ENCODE measurements at places on chromosomes 3 and 15.

GRCh38 chr15:46786590-46787285 is 930.6 kb upstream of the SEMA6D start:
- no peak for DNase-seq

DNA sequence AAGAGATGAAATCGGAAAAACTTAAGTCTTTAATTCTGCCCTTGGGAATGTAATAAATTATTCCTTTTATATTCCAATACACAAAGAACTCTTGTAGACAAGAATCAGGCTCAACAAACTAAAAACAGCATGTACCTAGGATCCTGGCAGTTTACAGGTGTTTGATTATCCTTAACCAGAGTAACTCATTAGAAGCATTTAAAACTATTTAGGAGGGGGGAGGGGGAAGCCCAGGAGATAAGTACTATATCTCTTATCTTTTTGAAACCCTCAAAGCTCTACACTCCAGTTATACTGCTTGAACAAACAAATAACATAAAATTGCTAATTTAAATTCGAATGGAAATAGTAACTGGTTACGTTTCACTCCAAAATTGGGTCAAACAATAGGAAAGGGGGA is 1.9 kb downstream of the CNBP start:
- DNase-seq: no peak

DNA sequence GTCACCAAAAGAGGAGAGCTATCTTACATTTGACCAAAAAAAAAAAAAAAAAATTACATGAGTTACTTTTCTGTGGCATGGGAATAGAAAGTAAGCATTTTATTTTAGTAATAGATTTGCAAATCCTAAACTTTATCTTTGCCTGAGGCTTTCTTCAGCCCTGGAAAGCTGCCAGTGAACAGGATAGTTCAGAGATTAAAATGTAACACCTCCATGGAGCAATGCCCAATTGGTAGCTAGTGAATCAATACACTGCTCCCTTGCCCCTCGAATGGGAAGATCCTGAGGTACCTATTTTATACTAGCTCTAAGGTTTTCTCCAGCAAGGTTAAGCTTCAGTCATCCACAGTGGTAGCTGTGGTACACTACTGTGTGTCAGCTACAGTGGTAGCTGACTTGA is 867.1 kb downstream of the NAALADL2 start:
- no peak for DNase-seq

GRCh38 chr3:114846252-114846651 is 300.8 kb downstream of the ZBTB20 start:
- DNase-seq: no peak

DNA sequence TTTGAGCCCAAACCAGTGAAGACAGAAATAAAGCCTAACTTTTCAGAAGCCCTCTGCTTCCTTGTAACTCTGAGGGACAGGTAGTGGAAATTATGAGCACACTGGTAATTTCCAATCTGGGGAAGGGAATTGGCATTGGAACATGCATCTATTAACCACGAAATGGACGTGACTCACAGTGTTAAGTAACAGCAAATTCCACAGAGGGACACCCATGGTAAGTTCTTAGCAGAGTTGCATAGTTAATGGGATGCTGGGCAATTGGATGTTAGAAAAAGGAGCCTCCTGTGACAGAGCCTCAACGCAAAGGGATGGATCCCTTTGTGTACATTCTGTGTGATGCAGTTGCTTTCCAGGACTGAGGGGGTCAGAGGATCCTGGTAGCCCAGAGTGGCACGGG is 168.6 kb downstream of the SEMA6D start:
- DNase-seq: no peak

GRCh38 chr3:18771931-18772330 is 346.8 kb upstream of the SATB1 start:
- no peak for DNase-seq

GRCh38 chr3:18641916-18642315 is 216.8 kb upstream of the SATB1 start:
- no peak for DNase-seq

DNA sequence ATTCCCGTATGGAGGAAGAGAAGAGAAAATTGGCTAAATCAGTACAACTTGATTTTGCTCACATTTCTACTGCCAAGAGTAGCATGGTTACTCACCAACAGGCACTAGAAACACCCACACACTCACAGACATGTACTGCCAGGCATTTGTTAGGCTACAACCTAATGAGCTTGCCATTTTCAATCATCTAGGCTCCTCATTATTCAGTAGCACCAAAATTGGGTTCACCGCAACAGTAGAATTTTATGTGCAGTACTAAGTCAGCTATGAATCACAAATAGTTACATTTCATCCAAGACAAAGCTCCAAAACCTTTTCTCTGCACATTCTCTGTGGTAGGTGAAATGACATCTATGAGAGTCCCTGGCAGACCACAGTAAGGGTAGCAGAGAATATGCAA is 15.0 kb upstream of the THUMPD3 start:
- DNase-seq: no peak

DNA sequence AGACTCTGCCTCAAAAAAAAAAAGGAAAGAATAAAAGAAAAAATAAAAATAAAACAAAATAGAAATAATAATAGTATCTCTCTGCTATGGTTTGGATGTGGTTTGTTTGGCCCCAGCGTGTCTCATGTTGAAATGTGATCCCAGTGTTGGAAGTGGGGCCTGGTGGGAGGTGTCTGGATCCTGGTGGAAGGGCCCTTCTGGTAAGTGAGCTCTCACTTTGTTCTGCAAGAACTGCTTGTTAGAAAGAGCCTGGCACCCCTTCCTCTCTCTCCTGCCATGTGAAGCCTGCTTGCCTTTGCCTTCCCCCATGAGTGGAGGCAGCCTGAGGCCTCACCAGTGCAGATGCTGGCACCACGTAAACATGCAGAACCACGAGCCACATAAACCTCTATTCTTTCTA is 26.3 kb downstream of the TMEM44 start:
- DNase-seq: no peak

DNA sequence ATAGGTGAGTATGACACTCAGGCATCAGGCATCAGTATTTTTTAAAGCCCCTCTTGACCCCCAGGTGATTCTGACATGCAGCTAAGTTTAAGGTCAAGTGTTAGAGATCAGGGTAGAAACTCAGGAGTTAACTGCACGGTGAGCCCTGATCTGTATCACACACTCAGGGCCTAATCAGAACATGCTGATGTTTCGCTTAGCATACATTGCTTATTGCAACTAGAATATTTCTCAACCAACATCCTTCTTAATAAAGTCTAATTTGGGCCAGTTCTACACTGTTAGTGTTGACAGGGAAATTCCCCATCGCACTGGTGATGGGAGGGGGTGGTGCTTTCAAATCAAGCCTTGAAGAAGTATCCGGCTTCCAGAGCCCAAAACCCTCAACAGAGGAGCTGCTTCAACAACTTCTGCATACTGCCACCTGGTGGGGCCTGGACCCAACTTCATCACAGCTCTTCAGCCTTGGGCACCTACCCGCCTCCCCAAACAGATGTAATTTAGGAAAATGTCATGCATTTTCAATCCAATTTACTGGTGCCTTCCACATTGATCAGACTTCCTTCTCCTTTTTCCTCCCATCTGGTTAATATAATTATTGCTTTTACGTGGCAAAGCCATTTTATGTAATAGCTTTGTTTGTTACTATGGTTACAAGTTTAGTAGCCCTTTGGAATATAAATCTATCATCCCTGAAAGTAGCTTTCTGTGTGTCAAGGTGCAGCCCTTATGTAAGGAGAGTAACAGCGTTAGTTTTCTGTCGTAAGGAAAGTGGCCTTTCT is 312.2 kb downstream of the RORA start:
- DNase-seq: peak; percentile 69

GRCh38 chr15:55586808-55587207 is 1.3 kb downstream of the PYGO1 start:
- no peak for DNase-seq

GRCh38 chr3:160061525-160061924 is 72.9 kb downstream of the IL12A start:
- no peak for DNase-seq

GRCh38 chr15:95131131-95131556 is 899.8 kb downstream of the MCTP2 start:
- DNase-seq: no peak

DNA sequence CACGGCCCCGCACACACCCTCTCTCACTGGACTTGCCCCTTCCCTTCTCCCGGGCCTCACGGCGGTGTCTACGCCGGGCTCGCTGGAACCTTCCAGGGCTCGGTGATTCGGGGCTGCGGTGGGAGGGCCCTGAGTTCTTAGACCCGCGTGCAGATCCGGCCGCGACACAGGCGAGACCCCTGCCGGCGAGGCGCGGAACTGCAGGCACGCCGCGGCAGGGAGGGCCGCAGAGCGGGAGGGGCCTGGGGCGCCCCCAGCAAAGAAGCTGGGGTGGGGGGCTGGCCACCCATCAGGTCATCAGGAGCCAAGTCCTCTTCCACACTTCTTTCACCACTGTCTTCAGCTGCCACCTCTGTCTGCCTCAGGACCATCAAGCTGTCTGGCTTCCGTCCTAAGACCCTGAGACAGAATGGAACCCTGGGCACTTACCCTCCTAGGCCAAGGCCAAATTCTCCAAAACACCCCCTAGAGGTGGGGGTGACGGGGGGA is 164.5 kb downstream of the XXYLT1 start:
- DNase-seq: peak; percentile 21

DNA sequence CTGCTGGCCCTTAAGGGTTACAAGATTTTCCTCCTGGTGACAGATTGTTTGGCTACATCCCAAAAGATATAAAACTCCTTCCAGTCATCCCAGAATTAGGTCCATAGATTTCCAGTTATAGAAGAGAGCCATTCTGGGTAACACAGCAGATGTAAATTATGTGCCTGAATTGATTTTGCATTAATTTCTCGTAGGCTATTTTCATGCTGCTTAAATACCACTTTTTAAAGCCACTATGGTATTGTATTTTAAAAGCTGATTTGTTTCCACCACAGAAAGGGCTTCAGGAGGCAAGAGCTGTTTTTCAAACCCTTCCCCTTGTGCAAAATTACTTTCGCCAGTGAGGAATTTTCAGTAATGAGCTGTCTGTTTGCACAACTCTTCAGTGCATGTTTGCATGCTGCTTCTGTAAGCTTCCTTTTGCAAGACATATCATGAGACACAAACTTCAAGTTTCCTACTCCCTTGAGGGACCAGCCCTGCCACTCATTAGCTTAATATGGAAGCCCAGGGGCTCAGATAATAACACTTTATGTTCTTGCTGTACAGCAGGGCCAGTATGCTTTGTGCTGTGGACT is 105.4 kb upstream of the TNIK start:
- DNase-seq: no peak

DNA sequence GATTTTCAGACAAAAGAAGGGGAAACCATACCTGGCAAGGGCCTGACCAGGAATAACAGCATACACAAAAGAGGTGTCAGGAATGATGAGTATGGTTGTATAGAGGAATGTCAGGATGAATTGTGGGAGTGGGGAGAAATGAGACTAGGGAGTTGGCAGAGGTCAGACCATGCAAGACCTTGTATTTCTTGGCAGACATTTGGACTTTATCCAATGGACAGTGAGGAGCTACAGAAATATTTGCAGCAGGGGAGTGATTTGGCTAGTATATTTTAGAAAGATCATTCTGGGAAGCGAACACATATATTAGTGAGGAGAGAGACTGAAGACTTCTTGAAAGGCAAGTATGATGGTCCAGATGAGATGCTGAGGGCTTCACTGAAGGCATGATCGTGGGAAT is 25.4 kb upstream of the ALPK3 start:
- no peak for DNase-seq

DNA sequence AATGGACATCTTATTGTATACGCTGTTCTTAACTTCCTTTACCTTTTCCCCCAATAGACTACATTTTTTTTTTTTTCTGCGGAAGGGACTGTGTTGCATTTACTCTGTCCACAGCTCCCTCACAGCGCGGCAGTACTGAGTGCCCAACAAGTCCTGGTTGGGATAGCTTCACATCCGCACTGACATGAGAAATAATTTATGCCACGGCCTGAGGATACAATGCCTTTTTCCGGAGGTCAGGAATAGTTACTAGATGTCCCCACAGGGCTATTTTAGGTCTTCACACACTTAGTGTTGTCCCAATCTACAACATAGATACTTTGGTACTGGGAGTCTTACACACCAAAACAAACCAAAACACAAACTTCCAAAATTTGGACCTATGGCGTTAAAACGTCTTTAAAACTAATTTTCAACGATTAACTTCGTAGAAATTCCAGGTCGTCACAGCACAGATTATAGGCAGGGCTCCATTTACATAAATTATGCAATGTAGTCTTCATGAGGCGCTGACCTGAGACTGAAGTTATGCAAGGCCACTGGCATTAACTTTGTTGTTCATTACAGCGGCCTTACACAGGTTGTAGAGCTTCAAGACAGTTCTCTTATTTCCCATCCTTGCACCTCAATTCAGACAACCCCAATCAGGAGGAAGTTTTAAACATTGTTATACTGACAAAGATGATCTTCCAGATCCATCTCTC is 989 bp upstream of the PPIB start:
- DNase-seq: no peak

Data from amniotic stem cell (primary cell).